ENCODE measurements at places on chromosomes 7 and 10.

GRCh38 chr7:79425665-79426064, 27.8 kb downstream of the MAGI2 start:
- DNase-seq, result no peak

DNA sequence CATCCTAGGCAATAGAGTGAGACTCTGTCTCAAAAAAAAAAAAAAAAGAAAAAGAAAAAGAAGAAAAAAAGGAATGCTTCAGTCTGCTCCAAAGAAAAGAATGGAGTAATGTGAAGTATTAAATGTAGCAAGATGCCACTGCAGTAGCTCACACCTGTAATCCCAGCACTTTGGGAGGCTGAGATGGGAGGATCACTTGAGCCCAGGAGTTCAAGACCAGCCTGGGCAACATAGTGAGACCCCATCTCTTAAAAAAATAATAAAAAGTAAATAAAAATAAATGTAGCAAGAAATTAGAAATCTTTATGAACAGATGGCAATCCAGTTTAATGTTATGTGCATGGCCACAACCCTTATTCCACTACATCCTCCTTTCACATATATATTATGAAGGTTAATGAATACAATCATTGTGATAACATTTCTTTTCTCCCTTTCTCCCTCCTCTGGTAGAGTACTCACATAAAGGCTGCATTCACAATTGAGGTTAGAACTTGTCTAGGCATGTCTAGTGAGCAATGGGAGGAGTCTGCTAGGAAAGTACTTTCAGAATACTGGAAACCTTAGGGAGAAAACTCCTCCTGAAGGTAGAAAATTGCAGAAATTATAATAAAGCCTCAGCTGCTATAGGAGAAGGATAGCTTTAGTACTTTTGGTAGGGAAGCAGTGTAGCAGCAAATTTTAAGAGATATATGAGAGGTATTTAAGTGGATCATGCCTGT, 20.4 kb downstream of the KLLN start:
- DNase-seq, result no peak

DNA sequence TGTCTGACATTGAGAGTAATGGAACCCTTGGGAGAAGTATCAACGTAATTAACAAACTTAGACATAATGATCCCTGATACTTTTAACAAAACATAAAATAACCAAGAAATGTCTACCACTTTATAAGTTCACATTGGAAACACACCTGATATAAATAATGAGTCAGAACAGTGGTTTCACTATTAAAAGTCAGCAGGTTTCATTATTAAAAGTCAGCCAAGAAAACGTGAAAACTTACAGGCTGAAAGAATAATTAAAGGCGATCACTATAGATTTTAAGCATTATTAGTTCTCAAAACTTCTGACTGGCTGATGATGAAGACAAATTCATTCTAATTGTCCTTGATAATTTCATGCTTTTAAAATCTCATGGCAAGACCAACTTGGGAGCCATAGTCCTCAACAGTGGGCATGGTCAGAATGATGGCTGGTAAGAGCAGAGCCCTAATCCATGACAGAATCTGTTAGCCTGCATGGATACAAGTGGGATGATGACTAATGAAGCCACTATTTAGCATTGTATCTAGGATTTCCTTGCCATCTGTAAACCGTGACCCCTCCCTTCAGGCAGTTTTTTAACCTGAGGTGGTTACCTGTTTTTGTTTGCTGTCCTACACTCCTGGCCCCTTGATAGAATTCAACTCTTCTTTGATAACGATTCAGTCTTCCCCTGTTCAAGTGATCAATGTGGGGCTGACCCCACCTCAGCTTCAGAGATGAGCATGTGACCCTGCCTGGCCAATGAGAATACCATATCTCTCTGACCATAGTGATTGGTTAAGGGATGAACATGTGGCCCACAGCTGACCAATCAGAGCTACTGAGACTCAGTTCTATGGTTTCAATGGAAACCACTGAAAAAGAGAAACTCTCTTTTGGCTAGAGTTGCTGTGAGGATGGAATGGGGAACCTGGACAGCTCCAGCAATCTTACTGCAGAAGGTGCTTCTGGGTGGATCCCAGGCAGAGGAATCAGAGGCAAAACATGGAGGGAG, 151.0 kb downstream of the PLPP4 start:
- DNase-seq, result peak; percentile 30

GRCh38 chr10:108616559-108617285, 1306.6 kb downstream of the XPNPEP1 start:
- DNase-seq, result no peak

DNA sequence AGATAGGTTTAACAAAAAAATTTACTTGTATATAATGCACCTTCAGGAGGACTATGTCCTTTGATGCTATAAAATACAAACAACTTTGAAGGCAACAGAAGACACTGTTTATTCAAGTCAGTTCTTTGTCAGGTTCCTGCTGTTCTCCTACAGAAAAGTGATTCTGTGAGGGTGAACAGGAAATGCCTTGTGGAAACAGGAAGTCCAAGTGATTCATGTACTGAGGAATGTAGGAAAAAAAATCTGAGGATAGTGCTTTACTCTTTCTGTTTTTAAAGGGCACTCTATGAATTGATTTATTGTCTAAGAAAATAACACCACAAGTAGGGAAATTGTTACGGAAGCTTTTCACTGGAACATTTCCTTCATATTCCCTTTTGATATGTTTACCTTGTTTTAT, 171.9 kb downstream of the HDAC9 start:
- peak; percentile 50 for DNase-seq

DNA sequence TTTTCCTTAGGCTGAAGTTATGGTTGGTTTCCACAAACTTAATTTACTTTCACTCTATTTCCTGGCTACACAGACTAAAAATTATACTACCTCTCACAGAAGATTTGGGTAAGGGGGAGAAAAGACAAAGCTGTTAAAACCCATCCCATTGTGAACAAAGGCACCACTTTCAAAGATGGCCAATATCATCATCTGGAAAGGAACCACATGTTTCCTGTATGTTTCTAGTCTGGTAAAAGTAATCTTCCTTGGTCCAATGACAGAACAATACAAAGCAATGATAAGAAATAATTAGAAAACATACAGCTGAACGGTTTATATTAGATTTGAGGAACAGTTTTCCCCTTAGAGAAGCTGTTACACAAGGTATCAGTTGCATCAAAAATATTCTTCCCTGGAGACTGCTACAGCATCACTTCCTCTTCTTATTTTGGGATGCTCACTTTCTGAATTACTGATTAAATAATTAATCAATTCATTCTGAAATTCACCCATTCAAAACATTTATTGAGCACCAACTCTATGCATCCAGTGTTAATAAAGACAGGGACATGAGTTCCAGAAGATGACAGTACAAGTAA, 8.5 kb upstream of the SFR1 start:
- no peak for DNase-seq

DNA sequence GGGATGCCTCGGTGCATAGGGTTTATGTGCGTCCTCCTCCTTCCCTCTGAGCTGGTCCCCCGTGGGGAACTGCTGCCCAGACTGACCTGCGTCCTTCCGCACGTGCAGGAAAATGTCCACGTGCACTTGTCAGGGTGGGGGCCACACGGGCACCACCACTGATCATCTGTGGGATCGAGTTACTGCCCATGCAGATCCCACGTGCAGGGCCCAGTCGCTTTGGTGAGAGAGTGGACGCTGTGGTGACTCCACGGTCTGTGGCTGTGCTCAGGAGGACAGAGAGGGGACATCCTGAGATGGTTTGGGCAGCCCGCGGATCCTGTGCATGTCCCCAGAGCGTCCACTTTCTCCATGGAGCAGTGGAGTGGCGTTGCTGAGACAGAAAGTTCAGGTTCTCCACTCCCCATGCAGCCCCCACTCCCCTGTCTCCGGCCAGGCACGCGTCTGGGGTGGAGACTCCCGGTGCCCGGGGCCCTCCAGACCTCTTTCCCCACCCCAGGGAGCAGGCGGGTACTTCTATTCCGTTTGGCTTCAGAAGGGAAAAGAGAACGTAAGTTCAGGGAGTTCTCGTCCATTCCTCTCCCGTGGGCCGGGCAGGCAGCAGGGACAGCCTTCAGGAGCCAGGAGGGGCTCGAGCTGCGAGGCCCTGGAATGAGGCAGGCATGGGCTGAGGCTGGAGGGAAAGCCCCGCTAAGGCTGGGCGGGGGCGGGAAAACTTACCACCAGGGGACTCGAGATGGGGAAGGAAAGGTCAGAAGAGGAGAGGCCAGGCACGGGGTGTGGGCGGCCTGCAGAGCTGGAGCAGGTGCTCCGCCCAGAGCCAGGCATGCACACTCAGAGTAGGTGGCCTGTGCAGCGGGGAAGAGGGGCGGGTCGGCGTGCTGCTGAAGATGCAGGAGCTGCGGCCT, 59.9 kb downstream of the EGFR start:
- DNase-seq, result peak; percentile 53

GRCh38 chr7:10212649-10213048, 761.0 kb upstream of the PHF14 start:
- DNase-seq, result no peak

DNA sequence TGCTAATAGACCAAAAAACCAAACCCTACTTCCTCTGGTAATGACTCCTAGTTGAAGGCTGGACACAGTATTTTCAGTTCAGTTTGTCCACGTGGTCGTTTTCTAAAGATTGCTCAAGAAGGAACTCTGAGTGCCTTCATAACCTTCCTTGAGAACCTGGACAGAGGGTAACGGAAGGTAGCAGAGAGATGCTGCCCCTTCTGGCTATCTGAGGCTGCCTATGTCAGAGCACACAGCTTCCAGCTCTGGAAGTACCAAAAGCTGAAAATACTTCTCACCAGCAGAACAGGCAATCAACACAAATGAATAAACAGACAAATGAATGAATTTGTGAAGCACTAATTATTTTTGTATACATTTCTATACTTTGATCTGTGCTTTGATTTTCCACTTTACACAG, 85.2 kb downstream of the AMPH start:
- no peak for DNase-seq

DNA sequence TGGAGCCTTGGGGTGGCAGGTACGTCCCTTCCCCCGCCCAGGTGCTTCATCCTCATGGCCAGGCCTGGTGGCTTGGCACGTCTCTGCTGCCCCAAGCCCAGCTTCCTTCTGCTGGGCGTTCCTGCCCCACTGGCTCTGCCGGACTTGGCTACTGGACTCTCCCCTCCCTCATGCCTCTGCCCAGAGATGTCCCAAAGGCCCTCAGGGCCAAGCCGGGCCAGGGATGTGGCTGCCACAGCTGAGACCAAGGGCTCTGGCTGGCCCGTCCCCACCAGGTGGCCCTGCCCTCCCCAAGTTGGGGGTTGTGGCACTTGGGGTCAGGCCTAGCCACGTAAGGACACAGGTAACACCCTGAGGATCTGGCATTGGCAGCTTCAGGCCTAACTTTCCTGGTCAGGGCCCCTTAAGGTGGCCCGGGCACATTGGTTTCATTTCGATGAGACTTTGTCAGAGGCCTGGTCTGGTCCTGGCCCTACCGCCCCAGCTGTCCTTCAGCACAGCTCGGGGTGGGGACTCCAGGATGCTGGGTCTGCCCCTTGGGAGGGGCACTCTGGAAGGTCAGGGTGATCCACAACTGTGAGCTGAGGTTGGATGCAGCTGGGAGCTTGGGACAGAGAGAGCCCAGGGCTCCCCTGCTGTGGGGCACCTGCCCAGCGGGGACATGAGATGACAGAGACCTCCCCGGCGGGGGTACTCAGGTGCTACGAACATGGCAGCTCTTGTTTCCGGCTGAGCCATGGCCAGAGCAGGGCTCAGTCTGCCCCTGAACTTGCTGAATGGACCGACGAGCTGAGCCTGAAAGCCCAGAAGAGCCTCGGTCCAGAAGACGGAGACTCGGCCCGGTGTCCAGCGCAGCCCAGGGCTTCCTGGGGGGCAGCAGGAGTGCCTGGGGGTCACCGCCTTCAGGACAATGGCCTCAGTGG, 2.9 kb downstream of the BHLHA15 start:
- no peak for DNase-seq

DNA sequence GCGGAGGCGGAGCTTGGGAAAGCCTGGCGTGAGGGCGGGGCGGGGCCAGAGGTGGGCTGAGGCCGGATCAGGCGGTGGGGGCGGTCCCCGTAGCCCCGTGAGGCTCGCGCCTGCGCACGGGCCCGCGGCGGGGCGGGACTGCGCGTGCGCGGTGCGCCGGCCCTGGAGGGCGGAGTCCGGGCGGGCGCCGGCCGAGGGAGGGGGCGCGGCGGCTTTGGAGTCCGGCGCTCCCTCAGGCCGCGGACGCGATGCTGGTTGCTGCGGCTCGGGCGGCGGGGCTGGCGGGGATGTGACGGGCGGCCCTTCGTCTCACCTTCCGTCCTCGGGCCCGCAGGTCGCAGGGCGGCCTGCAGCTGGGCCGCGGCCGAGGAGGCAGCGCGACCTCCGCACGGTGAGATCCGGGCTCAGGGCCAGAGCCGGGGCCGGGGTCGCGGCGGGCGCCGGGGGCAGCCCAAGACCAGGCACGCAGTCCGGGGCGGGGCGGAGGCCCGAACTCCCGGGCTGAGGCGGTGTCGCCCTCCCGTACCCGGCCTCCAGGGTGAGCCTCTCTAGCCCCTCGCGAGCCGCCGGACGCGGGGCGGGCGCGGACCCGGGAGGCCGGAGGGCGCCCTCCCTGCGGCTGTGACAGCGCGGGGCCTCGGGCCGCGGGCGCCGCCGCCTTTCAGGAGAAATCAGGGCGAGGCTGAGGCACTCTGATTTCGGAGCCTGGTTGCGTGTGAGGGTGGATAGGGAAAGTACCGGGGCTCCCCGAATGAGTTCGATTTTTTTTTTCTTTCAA, at the start of gene CCSER2:
CCSER2 (plus strand) TSS at position 172 of the 778 bp plus-strand sequence. CDS start 42,464 bp downstream, outside the sequence.
- DNase-seq, result peak; percentile 99

DNA sequence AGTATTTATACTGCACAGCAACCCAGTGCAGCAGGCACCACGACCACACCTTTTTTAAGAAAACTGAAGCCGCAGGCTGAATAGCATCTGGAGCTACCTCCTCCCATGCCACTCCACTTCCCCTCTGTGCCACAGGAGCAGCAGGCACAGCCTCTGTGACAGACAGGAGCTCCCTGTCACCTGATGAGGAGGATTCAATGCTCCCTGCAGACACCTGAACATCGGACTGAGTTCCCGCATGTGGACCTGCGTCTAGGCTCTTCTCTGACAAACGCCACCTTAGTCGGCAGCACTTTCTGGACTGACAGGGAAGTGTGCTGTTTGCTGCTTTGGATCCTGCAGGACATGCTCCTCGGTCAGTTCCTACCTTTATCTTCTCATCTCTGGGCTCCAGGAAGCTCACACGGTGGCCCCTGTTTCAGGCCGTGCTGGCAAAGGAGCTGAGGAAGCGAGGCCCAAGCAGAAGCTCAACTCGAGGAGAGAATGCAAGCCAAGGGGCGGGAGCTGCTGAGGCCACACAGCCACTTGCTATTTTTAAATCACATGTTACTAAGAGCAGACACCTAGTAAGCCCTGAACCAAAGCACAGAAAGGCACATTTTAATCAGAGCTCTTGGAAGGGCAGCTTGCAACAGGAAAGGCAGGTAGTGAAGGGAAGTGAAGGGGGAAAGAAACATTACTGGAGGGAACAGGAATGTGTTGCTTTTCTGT, 56.6 kb downstream of the VOPP1 start:
- no peak for DNase-seq

DNA sequence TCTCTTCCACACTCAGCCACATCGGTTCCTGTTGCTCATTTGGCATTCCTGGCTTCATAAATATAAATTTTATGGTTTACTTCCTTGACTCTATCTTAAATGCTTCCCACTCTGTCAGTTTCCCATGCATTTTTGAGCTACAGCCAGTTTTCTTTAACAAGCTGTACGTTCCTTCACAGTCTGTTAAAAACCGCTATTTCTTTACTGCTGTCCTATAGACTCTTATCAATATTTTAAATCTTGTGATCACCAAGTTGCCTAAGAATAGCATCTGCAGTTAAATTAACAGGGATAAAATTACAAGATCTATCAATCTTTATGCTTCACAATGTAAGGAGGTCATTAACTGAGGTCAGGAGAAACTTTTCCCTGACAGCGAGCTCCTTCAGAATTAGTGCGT, 103.1 kb upstream of the RHOBTB1 start:
- no peak for DNase-seq

- no peak for DNase-seq
Measured at GRCh38 chr10:93656155-93656554, 43.8 kb downstream of the PDE6C start.

- no peak for DNase-seq
Measured at GRCh38 chr10:69908124-69908523, 106.4 kb downstream of the COL13A1 start.

All from urothelium cell line (cell line).